ENCODE measurements at places on chromosomes 12 and 14. TPM values are rescaled to one million over a fixed set of nuclear protein-coding genes. Genes with fewer than 3 reads are reported as not detected.
A peak's percentile ranks its signal among the peaks of the same experiment; 100 is the strongest.

DNA sequence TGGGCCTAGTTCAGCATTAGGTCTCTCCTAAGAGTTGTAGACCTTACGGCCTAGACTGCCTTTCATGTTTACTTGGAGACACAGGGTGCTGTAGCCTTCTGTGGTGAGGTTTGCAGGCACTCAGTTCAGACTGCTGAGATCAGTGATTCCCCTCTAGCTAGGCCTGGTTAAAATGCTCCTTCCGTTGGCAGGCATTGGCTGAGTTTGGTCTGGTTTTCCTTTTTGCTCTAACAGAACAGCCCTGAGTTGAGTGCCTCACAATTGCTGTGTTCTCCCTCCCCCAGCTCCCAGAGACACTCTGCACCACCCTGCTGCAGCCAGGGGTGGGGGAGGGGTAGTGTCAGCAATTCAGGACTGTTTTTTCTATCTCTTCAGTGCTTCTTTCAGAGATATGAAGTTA lies 178.9 kb upstream of the DYRK2 start:
- DNase-seq, result no peak

MIP gene
- not detected for total RNA-seq

- no peak for DNase-seq
These were observed 32.5 kb upstream of the EVL start for GRCh38 chr14:100032738-100033137.

GRCh38 chr12:86158956-86159355 lies 97.2 kb downstream of the MGAT4C start:
- no peak for DNase-seq

DNA sequence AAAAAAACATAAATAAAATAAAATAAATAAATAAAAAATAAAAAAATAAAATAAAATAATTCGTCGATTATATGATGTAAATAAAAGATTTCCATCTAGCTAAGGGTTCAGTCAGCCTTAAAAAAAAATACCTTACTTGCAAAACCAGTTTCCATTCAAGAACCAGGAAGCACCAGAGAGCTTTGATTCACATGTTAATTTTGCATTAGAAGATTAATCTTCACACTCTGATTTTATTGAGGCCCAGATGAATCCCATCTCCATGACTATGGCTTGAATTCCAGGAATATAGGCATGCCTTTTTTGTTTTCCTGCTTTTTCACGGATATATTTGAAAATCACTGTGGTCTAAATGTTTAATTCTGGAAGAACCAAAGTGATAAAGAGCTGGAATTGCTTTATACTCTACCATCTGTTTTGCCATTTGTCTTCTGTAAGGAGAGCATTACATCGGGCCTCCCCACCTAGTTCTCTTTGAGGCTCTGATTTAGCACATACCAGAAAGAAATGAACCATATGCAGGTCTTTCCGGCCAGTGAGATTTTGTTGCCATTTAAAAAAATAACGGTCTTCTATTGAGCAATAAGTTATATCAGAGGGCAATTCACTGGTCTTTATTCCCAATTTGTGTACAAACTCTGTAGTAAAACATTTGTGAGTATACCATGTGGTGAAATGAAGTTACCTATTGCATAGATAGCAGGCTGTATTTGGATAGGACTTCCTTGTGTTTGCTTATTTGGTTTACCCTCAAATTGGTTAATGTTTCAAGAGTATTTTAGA lies 175.5 kb downstream of the AEBP2 start:
- peak; percentile 51 for DNase-seq

DLK1 gene
- 0.54 TPM for total RNA-seq

Measured in cerebellum (tissue), 4 donors.